ENCODE measurements at places on chromosomes 5 and 9.
A peak's percentile ranks its signal among the peaks of the same experiment; 100 is the strongest.

GRCh38 chr5:14167211-14167845, 24.2 kb downstream of the TRIO start:
- DNase-seq: no peak

DNA sequence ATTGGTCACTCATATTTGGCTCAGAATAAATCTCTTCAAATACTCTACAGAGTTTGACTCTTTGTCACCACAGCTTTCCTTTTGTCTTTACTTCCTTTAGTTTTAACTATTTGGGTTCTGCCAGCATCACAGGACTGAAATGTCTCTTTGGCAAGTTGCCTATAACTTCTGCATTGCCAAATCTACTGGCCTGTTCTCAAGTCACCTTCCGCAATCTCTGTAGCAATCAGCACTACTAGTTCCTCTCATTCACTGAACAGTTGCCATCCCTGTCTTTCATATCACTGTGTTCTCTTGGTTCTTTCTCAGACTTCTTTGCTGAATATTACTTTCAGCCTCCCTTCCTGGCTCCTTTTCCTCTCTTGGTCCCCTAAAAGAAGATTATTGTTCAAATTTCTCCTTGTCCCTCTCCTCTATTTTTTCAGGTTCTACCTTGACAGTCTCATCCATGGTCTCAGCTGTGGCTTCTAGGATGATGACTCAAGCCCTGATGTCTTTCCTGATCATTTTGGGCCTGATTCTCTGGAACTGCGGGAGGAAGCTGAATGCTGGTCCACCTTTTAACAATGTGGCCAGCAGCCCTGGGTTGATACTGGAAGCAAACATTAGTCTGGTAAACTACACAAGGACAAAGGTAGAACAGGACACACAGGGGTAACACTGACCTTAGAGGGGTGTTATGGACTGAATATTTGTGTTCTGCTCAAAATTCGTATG, 44.0 kb upstream of the LIFR start:
- DNase-seq: no peak

GRCh38 chr5:56432321-56432720, 199.2 kb upstream of the ANKRD55 start:
- no peak for DNase-seq

DNA sequence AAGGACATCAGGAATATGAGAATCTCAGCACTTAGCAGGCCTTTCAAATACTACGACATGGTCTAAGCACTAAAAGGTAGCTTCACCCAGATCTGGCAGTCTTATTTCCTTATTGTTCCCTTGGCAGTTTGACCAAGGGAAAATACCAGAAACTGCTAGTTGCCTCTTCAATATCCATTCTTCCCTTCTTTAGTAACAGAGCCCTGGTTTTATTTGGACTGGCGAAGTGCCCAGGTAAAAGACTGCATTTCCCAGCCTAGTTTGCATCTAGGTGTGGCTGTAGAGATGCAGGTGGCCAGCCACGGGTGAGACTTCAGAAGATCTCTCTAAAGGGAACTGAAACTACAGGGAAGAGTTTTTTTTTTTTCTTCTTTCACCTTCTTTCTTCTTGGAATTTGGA, 21.6 kb downstream of the DMRT2 start:
- DNase-seq: no peak

- DNase-seq: no peak
Measured at GRCh38 chr5:126359884-126360283, 63.3 kb upstream of the GRAMD2B start.

GRCh38 chr5:77882670-77883257, 106.6 kb upstream of the TBCA start:
- no peak for DNase-seq

- DNase-seq: no peak
Measured at GRCh38 chr5:31551878-31552277, 19.8 kb downstream of the C5orf22 start.

DNA sequence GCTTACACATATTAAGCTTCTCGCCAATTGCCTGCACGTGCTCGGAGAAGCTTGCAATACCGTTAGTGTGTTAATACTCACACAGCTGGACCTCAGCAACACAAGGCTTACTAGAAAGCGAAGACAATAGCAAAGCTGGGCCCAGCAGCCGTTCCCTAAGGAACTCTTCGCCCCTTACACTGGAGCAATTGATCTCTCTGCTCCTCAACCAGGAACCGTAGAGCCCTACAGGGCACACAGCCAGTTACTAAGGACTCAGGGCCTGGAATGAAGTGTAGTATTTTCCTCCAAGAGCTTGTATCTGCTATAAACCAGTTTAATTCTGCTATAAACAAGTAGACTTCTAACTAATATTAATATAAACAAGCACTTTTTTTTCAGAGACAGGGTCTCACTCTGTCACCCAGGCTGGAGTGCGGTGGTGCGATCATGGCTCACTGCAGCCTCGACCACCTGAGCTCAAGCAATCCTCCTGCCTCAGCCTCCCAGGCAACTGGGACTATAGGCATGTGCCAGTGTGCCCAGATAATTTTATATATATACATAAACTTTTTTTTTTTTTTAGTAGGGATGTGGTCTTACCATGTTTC, 67.0 kb upstream of the SIMC1 start:
- DNase-seq: no peak

DNA sequence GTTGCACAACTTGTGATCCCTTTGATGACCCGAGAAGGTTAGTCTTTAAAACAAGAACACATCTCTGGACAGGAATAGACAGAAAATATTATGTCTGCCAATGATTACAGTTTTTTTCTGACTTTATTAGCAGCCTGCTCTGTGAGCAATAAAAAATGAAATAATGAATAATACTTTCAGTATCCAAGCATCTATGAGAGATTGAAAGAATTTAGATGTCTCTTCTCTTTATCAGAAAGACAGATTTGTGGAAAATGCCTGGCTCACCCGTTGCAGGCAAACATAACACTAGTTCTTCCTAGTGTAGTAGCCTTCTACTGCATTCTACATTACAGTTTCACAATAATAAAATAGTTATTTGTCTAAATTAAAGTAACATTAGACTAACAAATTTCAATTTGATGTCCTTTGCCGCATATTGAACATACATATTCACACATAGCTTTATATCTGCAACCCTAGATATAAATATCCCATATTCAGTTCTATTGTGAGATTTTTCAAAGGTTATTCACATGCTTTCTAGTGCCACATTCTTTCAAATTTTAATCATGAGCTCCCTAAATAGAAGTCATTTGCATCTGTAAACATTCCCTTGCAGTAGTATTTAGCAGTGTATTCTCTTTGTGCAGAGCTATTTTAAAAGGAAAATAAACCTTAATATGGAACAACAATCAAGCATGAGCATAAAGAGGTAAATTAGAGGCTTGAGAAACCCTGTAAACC, 267.3 kb downstream of the EFNA5 start:
- DNase-seq: no peak

GRCh38 chr5:33827018-33827707, 64.6 kb downstream of the ADAMTS12 start:
- DNase-seq: no peak

- no peak for DNase-seq
Measured at GRCh38 chr9:134325096-134325812, 1.0 kb upstream of the RXRA start.

GRCh38 chr9:94668928-94669729, 29.8 kb upstream of the FBP1 start:
- no peak for DNase-seq

DNA sequence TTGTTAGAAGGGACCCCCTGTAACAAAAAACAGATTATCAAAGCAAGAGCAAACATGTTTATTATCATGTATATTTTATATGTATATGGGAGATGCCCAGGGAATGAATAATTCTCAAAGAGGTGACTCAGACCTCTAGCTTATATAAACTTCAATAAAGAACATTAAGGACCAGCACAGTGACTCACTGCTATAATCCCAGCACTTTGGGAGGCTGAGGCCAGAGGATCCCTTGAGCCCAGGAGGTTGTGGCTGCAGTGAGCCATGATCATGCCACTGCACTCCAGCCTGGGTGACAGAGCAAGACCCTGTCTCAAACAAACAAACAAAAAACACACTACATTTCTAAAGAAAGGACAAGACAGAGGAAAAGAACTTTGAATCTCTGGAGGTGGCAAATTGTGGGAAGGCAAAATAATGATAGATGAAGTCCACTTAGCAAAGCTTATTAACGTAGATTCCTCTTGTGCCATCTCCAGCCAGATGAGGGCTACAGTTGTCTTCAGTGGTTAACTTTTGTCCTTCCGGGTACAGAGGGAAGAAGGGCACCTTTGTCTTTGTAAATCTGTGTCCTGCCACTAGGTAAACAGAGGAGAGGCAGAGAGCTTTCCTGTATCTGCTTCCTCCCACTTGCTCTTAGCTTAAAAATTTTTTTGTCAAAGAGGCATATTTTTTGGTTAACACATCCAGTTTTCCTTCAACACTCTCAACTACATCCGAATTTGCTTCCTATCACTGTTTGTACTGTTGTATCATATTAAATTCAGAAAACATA, 7.5 kb upstream of the RFK start:
- DNase-seq: no peak

DNA sequence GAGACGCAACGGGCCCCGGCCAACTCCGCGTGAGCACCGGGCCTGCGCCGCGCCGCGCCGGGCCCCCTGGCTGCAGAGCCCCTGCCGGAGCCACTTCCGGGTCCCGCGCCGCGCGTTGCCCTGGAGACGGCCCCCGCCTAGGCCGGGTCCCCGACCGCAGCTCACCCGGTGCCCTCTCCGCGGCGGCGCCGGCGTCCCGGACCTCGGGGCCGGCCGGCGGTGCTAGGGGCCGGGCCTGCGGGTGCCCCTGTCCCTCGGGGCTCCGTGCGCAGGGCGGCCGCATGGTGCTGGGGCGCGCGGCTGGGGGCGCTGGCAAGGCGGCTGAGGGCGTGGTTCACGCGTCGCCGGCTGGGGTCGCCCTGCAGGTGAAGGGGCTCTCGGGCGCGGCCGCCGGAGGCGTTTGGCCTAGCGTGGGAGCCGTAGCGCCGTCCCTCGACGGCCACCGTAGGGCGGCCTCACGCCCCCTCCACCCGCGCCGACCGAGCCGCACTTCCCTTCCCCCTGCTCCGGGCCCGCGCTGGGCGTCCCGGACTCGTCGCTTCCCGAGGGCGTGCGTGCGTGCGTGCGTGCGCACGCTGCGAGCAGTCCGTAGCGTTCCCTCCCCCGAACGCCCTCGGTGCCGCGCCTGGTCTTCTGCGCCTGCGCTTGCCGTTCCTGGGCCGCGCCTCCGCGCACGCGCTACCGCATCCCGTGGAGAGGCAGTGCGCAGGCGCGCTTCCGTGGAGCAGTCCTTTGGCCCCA, at the start of gene TMEM250:
TSS of gene TMEM250 (minus strand) at position 556 of the 741 bp plus-strand sequence. CDS start 1,975 bp downstream, outside the sequence.
- DNase-seq: peak; percentile 89

DNA sequence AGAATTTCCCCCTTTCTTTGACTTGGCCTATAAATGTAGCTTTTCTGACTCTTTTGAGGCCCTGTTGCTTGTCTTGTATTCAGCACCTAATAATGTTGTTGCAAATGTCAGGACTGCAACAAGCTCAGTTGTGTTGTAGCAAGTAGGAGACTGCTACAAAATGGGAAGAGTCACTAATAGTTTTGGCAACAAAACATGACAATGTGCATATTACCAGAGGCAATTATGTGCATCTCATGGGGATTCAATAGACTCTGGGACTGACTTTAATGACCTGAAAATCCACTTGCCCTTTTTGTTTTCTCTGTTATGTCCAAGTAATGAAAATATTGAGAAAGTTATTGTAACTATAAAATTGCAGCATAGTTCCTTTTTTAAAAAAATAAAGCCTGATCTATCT, 368.4 kb downstream of the OSTF1 start:
- DNase-seq: no peak

DNA sequence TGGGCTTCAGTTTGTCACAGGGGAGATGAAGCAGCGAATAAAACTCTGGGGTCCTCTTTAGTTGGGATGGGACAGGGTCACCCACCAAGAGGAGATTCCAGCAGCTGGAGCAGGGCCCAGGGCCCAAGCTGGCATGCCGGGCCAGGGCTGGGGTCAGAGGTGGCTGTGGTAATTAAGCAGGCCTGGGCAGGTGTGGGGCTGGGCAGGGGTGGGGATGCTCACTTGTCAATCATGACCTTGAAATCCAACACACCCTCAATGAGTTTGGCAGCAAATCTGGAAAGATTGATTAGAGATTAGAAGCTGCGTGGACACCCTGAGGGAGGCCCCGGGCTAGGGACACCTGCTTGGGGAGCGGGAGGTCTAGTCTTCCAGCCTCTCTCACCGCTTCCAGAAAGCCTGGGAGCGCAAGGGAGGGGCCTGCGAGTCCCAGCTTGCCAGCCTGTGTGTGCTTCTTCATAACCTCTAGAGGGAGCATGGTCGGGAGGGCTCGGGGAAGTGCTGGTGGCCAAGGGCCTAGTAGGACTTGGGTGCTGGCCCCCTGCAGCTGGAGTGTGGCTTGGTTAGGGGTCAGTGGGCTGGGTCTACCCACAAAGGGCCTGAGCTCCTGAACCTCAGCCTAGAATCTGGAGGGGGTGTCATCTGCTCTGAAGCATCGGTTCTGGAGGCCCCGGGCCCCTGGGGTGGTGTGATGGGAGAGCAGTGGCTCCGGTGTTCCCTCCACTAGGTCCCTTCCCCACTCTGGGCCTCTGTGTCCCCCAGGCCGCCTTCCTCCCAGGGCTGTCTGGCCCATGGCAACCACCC, 7.6 kb downstream of the CRAT start:
- no peak for DNase-seq

DNA sequence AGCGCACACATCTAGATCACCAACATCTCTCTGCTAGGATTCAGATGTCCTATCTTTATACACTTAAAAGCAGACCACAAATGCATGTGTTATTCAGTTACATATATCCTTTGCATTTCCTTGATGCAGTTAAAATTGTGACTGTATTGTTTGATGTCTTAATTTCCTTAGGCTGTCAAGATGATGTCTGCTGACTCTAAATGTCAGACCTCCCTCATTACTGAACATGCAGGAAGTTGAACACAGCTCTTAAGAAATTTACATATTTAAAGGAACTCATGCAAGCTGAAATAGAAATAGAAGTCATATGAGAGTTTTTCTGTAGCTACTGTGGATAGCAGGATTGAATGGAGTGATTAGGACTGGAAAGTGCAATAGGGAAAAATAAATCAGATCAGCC, 336.5 kb upstream of the SEMA6A start:
- DNase-seq: no peak

- DNase-seq: no peak
Measured at GRCh38 chr5:62717301-62717933, 138.8 kb downstream of the LRRC70 start.

DNA sequence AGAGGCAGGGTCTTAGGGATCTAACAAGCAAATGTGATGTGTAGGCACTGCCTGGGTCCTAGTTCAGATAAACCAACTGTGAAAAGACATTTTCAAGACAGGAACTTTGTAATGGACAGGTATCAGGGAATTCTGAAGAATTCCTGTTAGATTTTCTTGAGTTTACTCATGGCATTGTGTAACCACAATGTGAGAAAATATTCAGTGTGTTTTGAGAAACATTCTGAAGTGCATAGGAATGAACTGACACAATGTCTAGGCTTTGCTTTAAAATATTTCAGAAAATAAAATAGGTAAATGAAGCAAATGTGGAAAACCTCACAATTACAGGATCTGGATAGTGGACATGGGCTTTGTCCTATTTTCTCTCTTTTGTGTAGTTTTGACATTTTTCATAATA, 15.2 kb upstream of the AFAP1L1 start:
- DNase-seq: no peak

- no peak for DNase-seq
Measured at GRCh38 chr9:121286973-121287741, 19.2 kb downstream of the GSN start.

GRCh38 chr9:21452681-21453080, 12.4 kb downstream of the IFNA1 start:
- DNase-seq: no peak

- DNase-seq: no peak
Measured at GRCh38 chr9:113509463-113509862, 45.9 kb downstream of the RGS3 start.

All from activated naive CD4-positive, alpha-beta T cell (primary cell).